ENCODE measurements at places on chromosomes 1 and 21.

DNA sequence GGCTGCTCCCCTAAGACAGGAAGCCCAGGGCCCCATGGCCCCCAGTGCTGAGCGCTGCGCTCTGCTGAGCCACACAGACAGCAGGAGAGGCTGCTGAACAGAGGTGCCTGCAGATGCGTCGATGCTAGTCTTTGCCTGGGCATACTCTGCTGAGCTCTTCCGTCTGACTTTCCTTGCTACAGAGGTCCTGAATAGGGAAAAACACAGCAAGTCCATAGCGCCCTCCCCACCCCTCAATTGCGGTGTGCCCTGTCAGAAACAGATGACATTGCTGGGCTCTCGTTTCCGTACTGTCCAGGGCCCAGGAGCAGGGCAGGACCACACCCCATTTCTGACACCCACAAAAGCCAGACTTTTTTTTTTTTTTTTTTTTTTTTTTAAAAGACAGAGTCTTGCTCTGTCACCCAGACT lies 252.5 kb downstream of the SDCCAG8 start:
- no peak for DNase-seq

GRCh38 chr1:64515427-64515826 lies 45.5 kb downstream of the CACHD1 start:
- DNase-seq, result no peak

DNA sequence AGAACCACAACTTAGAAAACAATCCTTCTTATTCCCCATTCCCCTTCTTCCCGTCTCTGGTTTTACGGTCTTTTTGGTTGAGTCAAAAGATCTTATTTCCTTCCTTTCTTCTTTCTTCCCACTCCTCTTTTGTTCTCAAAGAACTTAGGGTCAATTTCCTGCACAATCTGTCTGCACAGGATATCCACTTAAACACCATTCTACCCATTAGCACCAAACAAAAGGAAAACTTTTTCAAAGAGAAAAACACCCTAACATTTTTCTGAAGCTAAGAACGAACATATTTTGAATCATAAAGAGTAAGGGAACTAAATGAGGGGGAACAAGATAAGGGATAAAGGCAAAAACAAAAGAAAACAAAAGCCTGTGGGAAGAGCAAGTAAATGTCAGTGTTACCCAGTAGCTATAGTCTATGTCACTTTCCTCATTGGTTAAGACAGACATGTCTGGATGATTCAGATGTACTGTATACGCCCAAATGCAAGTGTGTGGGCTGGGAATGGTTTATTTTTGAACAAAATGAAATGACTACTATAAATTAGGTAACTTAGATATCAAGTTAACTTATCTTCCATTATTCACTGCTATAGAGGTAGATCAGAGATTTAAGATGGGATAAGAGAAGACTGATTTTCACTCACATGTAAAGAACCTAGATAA lies 59.9 kb downstream of the TOR3A start:
- no peak for DNase-seq

DNA sequence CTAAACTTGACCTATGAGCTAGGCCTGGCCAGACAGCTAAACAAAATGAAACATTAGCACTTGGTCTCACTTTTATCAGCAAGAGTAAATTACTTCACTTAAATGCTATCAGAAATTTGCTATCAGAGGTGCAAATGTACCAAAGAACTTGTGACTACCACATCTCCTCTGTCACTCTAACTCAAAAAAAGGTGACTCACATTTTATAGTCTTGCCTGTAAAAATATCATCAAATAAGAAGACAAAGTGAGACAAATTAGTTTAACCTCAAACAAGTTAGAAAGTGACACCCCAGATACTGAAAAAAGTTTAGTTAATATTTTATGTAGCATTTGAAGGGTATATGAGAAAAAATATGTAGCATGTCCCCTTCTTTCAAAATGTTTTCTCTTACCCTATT lies 76.9 kb downstream of the EPS15 start:
- no peak for DNase-seq

GRCh38 chr1:23555270-23555985 lies 3.9 kb downstream of the ID3 start:
- peak; percentile 64 for DNase-seq

DNA sequence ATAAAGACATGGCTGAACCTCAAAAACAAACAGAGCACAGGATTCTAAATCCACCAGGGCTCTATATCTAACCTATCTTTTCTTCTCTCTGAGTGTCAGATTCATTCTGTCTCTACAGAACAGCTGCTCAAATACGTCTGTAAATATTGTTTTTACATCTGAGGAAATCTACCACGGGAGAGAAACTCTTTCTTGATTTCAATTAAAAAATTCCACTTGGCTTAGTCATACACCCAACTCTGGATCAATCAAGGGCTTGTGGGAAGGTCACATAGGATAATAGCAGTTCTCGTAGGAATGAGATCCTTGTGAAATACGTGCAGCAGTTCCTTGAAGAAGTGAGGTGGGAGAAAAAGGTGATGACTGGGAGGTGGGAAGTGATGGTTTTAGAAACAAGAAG lies 1355.7 kb upstream of the ADGRL2 start:
- no peak for DNase-seq

DNA sequence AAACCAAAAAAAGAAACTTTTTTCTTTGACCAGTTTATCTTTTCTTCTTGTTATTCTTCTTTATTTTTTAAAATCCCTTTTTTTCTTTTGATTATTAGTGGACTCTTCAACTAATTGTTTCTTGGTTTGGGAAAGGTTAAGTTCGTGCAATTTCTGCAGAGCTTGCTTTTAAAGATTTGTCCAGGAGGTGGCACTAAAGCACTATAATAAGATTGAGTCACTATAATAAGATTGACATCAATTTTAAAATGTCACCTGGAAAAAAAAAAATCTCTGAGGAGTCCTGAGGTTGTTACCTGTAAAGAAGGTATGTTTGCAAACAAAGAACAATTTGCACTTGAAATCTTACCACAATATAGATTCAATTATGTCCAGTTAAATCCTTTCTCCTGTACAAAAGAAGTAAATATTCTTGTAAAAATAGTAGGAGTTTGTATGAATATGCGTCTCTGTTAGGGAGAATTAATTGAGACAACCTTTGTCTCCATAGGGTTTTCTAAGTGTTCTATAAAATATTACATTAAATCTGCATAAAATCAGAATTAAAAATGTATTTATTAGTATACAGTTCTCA lies 166.7 kb downstream of the ADGRL4 start:
- peak; percentile 74 for DNase-seq

- peak; percentile 24 for DNase-seq
Observed at GRCh38 chr1:75342786-75343185, 208.6 kb downstream of the LHX8 start.

GRCh38 chr1:42873670-42874069 lies 27.3 kb downstream of the ZNF691 start:
- no peak for DNase-seq

DNA sequence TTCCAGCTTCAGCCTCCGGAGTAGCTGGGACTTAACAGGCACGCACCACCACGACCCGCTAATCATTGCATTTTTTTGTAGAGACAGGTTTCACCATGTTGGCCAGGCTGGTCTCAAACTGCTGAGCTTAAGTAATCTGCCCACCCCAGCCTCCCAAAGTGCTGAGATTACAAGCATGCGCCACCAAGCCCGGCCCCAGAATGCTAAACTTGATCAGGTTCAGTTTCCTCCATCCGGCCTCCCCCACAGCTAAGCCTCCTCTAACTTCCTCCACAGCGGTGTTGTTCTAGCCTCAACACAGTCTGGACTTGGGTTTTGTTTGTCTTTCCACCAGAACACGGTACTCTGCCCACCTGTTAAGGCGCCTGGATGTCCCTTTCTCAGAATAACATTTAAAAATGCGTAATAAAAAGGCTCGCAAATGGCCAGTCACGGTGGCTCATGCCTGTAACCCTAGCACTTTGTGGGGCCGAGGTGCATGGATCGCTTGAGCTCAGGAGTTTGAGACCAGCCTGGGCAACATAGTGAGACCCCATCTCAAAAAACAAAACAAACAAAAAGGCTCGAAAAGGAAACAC lies 2.4 kb downstream of the PARP1 start:
- peak; percentile 74 for DNase-seq

DNA sequence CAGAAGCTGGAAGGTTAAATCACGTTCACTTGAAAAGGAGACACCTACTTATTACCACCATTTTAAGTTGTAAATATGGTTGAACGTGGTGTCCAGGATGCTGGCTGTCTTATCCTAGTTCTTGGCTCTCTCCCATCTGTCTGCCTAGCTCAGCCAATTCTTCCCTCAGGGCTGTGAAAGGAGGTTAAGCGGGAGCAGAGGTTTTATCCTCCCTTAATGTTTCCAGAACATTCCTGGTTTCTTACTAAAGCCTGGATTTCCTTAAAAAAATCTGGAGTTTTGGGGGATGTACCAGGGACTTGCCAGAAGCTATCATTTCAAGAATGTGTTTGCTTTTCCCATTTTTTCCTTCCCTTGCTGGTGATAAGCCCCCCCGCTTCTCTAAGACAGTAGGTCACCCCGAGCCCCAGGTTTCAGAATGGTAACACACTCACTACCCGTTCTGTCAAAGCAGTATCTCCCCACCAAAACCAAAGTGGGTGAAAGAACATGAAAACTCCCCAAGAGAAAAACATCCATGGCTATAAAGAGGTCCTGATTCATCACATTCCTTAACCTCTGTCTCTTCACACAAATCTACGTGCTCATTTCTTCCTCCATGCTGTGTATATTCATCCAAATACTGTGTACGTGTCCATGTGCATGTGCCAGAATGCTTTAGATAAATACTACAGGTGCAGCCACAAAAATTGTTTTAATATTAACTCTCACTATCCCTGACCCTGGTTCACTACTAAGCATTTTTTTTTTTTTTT lies 114.7 kb downstream of the MAP3K21 start:
- no peak for DNase-seq

- DNase-seq, result peak; percentile 16
Observed at GRCh38 chr1:87370544-87370943, 41.9 kb downstream of the LMO4 start.

DNA sequence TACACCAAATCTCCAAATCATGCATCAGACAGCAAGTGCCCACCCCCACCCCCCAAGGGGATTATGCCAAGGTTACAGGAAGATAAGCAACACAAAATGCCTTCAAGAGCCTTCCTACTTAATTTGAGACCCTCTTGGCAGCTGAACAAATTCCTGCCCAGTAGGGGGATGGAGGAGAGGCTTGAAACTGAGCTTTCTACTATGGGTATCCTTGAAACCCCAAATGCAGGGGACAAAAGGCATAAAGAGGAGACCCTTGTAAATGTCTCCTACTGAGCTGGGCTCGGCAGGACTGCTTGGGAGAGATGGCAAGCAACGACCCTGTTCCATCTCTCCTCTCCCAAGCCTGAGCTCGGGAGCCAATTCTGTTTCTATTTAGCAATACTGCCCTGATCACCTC lies 3.5 kb downstream of the SLC41A1 start:
- no peak for DNase-seq

- DNase-seq, result no peak
Observed at GRCh38 chr1:150554086-150554452, 4.9 kb downstream of the ADAMTSL4 start.

DNA sequence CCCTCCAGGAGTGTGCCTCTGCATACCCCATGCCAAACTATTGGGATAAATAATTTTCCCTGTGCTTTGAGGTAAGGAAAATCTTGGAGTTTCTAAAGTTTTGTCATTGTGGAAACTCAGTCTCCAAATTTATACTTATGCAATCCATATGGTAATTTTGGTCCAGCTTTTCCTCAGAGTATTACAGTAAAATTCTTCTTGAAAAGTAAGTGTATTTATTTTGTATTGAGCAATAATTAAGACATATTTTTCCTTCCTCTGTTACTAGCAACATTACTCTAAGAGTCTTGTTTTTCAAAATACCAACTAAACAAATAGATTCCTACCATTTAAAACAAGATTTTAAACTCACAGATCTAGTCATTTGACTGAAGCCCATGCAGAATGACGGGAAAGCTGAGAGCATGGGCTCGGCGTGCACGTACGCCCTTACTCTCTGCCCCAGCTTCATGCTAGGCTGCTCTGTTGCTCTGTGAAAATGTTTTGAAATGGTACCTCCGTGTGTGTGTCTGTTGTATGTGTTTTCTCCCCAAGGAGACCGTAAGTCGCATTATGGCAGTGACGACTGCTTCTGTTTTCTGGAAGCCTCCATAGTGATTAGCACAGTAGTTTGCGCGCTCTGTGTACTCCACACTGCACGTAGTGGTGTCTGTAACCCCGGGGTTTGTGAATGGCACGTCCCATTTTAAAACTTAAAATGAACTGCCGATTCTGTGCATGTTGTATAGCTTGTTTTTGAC lies 165.3 kb downstream of the SDCCAG8 start:
- no peak for DNase-seq

All from GM23338 (cell line).